ENCODE measurements at places on chromosomes 3 and 15.

- DNase-seq = no peak
Observed at GRCh38 chr3:111662907-111663306, 67.8 kb upstream of the ZBED2 start.

- no peak for DNase-seq
Observed at GRCh38 chr3:194072691-194073279, 63.2 kb upstream of the HES1 start.

DNA sequence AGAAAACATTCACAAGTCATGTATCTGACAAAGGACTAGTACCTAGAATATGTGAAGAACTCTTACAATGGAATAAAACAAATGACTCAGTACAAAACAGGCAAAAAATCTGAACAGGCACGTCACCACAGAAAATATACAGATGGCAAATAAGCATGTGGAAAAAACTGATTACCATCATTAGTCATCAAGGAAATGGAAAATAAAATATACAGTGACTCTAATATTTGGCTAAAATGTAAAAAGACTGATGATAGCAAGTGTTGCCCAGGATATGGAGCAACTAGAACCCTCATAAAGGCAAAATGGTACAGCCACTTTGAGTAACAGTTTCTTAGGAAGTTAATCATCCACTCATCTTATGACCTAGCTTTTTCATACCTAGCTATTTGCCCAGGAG is 95.8 kb upstream of the ABHD17C start:
- DNase-seq = no peak

DNA sequence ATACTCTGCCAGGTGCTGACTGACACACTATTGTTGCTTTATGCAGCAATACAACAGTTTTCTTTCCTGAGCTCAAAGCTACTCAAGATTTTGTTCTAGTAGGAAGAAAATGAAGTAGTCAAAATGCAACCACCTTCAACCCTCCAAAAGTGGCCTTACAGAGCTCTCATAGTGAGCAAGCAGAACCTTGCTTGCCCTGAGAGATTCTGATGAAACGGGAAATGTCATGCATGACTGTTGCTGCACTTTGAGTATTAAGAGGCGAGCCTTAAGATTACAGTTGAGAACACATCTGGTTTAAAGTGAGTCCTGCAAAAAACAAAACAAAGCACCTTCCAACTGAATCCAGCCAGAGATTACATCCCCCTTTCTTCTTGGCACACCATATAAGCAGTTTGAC is 29.7 kb downstream of the MINDY4B start:
- no peak for DNase-seq

GRCh38 chr15:30650012-30650929 is 24.3 kb downstream of the ARHGAP11B start:
- DNase-seq = no peak
